ENCODE measurements at places on chromosomes 7 and 10.

- no peaks in the 10 kb centered on the region for H3K27me3 ChIP-seq
- H3K4me3 ChIP-seq: no peak overlapping the region
- no peak for DNase-seq
- H3K27ac ChIP-seq: no peak overlapping the region
Measured at GRCh38 chr10:27658788-27659187, 86.8 kb downstream of the MKX start.

GRCh38 chr7:74064696-74065095 is 18.9 kb upstream of the LIMK1 start:
- H3K36me3 ChIP-seq: no peaks in the 10 kb centered on the region
- H3K4me1 ChIP-seq: peaks cover 10% of the 10 kb centered on the region
- no peaks in the 10 kb centered on the region for H3K27me3 ChIP-seq
- DNase-seq: no peak

GRCh38 chr10:107144490-107144889 is 20.0 kb downstream of the SORCS1 start:
- H3K27me3 ChIP-seq: no peaks in the 10 kb centered on the region
- no peak overlapping the region for H3K4me3 ChIP-seq
- no peaks in the 10 kb centered on the region for H3K4me1 ChIP-seq
- no peak for DNase-seq
- no peaks in the 10 kb centered on the region for H3K36me3 ChIP-seq

DNA sequence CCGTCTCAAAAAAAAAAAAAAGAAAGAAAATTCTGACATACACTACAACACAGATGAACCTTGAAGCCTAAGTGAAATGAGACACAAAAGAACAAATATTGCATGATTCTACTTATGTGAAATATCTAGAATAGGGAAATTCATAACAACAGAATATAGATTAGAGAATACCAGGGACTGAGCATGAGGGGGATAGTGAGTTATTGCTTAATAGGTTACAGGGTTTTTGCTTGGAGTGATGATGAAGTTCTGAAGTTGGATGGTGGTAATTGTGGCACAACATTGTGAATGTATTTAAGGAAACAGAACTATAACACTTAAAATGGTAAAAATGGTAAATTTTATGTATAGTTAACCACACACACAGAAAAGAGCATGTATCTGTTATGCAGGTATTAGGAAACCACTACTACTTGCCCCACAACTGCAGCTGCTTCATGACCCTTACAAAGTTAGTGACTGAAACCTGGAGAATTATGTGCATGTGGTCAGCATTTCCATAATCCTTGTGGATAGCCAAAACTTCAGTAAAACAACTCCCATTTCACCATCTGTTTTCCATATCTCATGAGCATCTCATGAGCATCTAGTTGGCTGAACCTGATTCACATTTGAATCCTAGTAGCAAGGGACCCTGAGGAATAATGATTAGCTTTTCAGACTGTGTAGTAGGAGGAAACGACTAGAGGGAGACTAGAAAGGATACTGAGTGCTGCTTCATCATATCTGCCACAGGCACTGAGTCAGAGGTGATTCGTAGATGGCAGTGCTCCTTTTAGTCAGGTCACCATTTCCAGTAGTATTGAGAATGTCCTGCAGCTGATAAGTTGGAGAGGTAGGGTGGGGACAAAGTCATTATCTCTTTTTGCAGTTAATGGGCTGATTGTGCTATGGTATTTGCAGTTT is 26.3 kb downstream of the SAMD8 start:
- H3K36me3 ChIP-seq: no peaks in the 10 kb centered on the region
- DNase-seq: peak; percentile 24
- 0 out of 2 replicates have a peak, but pooled peaks cover 3% of the 10 kb centered on the region for H3K4me1 ChIP-seq
- no peak overlapping the region for H3K27ac ChIP-seq
- no peak overlapping the region for H3K4me3 ChIP-seq

DNA sequence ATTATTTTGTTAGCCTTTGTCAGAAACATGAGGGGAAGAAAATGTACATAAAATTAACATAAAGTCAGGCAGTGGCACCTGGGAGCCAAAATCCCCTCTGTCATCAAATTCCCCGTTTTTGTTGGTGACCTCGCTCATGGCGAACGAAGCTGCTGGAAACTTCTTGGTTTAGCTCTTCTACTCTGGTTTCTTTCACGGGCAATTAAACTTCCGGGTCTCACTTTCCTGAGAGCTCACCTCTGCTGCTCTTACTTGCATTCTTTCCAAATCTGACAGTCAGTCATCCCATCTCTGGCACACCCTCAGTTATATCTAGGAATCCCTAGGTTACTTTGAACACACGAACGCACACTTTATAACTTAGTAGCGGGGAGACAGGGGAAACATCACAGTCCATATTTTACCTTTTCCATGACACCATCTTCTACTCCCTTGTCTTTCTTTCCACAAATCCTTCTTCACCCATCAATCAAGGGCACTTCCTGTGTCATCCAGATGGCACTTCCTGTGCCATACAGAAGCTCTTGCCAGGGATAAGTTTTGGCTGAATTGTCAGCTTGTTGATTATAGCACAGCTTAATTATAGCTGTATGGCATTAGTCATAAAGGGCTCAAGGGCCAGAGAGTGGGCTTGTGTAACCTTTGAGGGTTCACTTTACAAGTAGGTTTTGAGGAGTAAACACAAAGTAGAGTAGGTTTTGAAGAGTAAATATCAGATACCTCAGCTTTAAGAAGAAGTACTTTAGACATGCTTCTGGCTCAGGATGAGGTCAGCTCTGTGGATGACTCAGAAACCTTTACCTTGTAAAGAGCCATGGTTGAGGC is 105.1 kb downstream of the GATA3 start:
- H3K4me3 ChIP-seq: no peak overlapping the region
- no peak overlapping the region for H3K27ac ChIP-seq
- DNase-seq: no peak
- no peaks in the 10 kb centered on the region for H3K4me1 ChIP-seq
- H3K27me3 ChIP-seq: no peaks in the 10 kb centered on the region

- no peak overlapping the region for H3K27ac ChIP-seq
- H3K4me3 ChIP-seq: no peak overlapping the region
- H3K27me3 ChIP-seq: no peaks in the 10 kb centered on the region
Measured at GRCh38 chr7:105906695-105907094, 30.3 kb upstream of the ATXN7L1 start.

DNA sequence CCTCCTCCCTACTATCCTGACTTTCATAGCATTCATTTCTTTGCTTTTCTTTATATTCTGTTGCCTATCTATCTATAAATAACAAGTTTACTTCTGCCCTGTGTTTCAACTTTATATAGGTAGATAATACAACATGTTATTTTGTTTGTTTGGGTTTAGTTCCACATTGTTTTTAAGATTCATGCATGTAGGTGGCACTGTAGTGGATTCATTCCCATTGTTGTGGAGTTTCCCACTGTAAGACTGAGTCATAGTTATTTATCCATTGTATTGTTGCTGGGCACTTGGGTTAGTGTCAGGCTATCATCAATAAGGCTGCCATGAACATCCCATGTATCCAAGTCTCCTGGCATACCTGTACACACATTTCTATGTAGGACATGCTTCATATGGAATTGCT is 127.7 kb downstream of the ARHGAP22 start:
- no peak overlapping the region for H3K27ac ChIP-seq
- peaks cover 7% of the 10 kb centered on the region for H3K27me3 ChIP-seq
- H3K4me1 ChIP-seq: no peaks in the 10 kb centered on the region
- no peak for DNase-seq
- H3K4me3 ChIP-seq: no peak overlapping the region

DNA sequence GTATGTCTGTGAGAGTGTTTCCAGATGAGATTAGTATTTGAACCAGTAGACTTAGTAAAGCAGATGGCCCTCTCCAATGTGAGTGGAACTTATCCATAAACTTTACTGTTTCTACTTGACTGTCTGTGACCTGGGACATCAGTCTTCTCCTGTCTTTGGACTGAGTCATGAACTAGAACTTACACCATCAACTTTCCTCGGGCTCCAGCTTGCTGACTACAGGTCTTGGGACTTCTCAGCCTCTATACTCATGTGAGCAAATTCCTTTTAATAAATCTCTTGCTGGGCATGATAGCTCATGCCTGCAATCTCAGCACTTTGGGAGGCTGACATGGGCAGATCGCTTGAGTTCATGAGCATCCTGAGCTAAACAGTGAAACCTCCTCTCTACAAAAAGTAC is 25.7 kb upstream of the WAPL start:
- no peak overlapping the region for H3K4me3 ChIP-seq
- no peak for DNase-seq
- no peaks in the 10 kb centered on the region for H3K4me1 ChIP-seq

- H3K4me3 ChIP-seq: no peak overlapping the region
- no peaks in the 10 kb centered on the region for H3K36me3 ChIP-seq
- no peak for DNase-seq
- peaks cover 20% of the 10 kb centered on the region for H3K27me3 ChIP-seq
Measured at GRCh38 chr10:61021926-61022325, 77.9 kb upstream of the RHOBTB1 start.

- no peak for DNase-seq
- no peaks in the 10 kb centered on the region for H3K4me1 ChIP-seq
- H3K27ac ChIP-seq: no peak overlapping the region
- H3K36me3 ChIP-seq: no peaks in the 10 kb centered on the region
- no peaks in the 10 kb centered on the region for H3K27me3 ChIP-seq
Measured at GRCh38 chr10:106111246-106111645, 1053.3 kb downstream of the SORCS1 start.

GRCh38 chr7:155168597-155169480 is 98.7 kb downstream of the HTR5A start:
- no peak for DNase-seq
- 0 out of 2 replicates have a peak overlapping the region, but pooled peaks have one; percentile 37 for H3K27ac ChIP-seq
- H3K4me1 ChIP-seq: peaks cover 17% of the 10 kb centered on the region
- no peak overlapping the region for H3K4me3 ChIP-seq
- H3K36me3 ChIP-seq: no peaks in the 10 kb centered on the region

GRCh38 chr10:59456199-59456598 is 93.8 kb upstream of the FAM13C start:
- H3K36me3 ChIP-seq: no peaks in the 10 kb centered on the region
- no peaks in the 10 kb centered on the region for H3K4me1 ChIP-seq
- no peaks in the 10 kb centered on the region for H3K27me3 ChIP-seq
- DNase-seq: no peak

- no peaks in the 10 kb centered on the region for H3K4me1 ChIP-seq
- 0 out of 2 replicates have a peak, but pooled peaks cover 4% of the 10 kb centered on the region for H3K27me3 ChIP-seq
- no peak overlapping the region for H3K27ac ChIP-seq
- H3K36me3 ChIP-seq: no peaks in the 10 kb centered on the region
- no peak for DNase-seq
- no peak overlapping the region for H3K4me3 ChIP-seq
Measured at GRCh38 chr7:152894295-152895170, 135.0 kb downstream of the ACTR3B start.

- H3K27ac ChIP-seq: no peak overlapping the region
- no peak for DNase-seq
- H3K36me3 ChIP-seq: no peaks in the 10 kb centered on the region
- H3K27me3 ChIP-seq: no peaks in the 10 kb centered on the region
Measured at GRCh38 chr10:12980713-12981306, 20.7 kb downstream of the CCDC3 start.

- H3K27ac ChIP-seq: no peak overlapping the region
- no peak for DNase-seq
- no peaks in the 10 kb centered on the region for H3K4me1 ChIP-seq
- H3K4me3 ChIP-seq: no peak overlapping the region
- H3K36me3 ChIP-seq: no peaks in the 10 kb centered on the region
Measured at GRCh38 chr10:111600772-111601171, 523.9 kb downstream of the ADRA2A start.

DNA sequence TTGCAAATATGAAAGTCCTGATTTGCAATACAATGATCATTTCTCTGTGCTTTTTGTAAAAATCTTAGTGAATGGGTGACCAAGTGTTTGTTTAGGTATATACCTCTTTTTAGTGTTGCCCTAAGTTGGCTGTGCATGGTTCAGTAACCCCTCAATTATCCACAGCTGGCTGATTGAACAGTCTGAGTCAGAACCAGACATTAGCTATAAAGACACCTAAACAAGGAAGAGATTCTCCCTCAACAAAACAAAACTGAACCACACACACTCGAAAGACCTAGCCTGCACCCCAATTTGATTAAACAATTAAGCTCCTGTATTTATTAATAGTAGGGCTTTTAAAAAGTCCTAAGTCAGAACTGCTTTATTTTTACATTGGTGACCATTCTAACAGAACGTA is 2.8 kb downstream of the RSBN1L start:
- H3K4me3 ChIP-seq: peak overlapping the region; percentile 99
- H3K36me3 ChIP-seq: peaks cover 3% of the 10 kb centered on the region
- no peak overlapping the region for H3K27ac ChIP-seq
- H3K27me3 ChIP-seq: no peaks in the 10 kb centered on the region
- DNase-seq: no peak

GRCh38 chr7:28957064-28957750 is 923 bp downstream of the TRIL start:
- H3K36me3 ChIP-seq: no peaks in the 10 kb centered on the region
- no peak overlapping the region for H3K4me3 ChIP-seq
- DNase-seq: no peak

GRCh38 chr7:39433550-39433949 is 132.7 kb upstream of the YAE1 start:
- no peaks in the 10 kb centered on the region for H3K4me1 ChIP-seq
- no peaks in the 10 kb centered on the region for H3K36me3 ChIP-seq
- H3K27me3 ChIP-seq: no peaks in the 10 kb centered on the region

DNA sequence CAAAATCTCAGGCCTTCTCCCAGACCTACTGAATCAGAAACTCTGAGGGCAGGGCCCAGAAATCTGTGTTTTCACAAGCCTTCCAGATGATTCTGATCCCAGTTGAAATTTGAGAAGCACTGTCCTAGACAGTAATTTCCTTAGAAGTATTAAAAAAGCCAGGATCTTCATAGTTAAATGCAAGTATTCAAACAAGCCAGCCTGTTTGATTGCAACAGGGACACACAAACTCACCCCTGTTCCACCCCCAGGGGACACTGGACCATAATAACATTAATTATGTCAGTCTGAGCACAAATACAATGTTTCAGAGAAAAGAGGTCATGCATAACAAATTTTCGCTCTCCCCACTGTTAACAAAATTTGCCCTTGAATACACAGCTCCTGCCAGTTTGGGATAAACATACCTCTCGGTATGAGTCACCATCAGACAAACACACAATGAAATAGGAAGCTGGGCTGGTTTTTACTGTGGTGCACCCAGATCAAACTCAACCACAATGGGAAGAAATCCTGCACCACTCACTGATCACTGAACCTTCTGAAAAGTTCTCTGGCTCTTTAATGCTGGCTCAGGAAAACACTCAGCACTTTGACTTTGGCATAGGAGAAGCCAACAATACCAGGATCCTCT is 34.3 kb downstream of the ABLIM1 start:
- peak overlapping the region; percentile 95 for H3K27ac ChIP-seq
- no peak overlapping the region for H3K4me3 ChIP-seq
- H3K36me3 ChIP-seq: no peaks in the 10 kb centered on the region
- H3K4me1 ChIP-seq: peaks cover 94% of the 10 kb centered on the region
- no peak for DNase-seq

- DNase-seq: no peak
- H3K4me3 ChIP-seq: no peak overlapping the region
- H3K4me1 ChIP-seq: no peaks in the 10 kb centered on the region
Measured at GRCh38 chr10:1393481-1393880, 337.3 kb downstream of the WDR37 start.

GRCh38 chr10:126880926-126881325 is 24.3 kb upstream of the DOCK1 start:
- no peaks in the 10 kb centered on the region for H3K4me1 ChIP-seq
- H3K36me3 ChIP-seq: no peaks in the 10 kb centered on the region
- H3K27me3 ChIP-seq: peaks cover 13% of the 10 kb centered on the region
- no peak overlapping the region for H3K27ac ChIP-seq

All from Panc1 (cell line).